ENCODE measurements at places on chromosomes 7 and 10.

DNA sequence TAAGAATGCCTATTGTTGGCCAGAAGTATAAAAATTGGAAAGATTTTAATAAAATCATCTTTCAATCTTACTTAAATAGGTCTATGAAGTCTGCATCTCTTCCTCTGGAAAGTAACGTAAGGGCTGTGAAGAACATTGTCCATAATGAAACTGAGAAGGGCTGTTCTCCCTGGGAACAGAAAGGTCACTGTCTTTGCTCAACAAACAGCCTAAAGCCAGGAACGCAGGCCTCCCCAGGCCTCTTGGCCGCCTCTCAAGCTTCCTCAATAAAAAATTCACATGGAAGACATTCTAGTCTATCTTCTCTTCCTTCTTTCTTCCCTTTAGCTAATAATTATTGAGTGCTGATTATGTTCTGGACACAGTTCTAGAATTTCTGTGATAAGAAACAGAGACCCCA is 9.1 kb upstream of the IDI2 start:
- no peak for DNase-seq

DNA sequence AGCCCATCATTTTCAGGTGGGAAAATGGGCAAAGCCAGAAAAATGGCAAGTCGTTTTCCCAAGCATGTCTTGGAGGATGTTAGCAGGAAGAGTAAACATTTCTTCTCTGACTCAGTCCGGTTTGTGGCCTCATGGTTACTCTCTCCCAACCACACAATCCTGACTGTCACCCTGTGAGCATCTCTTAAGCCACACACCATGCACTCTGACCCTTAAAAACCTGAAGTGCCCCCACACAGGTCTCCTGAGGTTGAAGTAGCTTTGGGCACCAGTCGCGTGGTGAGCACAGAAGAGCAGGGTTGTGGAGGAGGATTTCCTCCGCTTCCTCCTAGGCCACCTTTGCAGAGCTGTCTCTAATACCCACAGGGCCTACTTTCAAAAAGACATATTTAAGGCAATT is 387.3 kb upstream of the NPVF start:
- no peak for DNase-seq

- DNase-seq = no peak
Observed at GRCh38 chr7:151690606-151691005, 170.9 kb upstream of the RHEB start.

GRCh38 chr10:49394933-49395740 is 752 bp downstream of the DRGX start:
- DNase-seq = no peak

DNA sequence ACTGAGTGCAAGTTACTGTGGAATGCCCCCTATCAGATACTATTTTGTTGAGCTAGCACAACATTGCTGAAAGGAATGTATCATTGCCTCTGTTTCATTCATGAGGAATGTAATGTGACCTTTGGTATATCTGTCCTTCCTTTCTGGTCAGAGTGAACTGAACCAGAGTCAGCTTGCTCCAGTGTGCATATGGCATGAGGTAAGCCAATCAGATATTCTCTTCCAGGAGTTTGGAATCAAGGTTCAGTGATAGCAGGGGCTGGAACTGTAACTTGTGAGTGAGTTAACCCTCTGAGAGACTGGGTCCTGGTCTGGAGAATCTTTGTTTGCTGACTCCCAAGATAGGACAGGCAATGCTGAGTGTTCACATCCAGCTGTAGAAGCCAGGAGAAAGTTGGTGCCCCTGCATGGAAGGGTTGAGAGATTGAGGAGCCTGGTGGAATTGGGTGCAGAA is 45.3 kb upstream of the OSBPL3 start:
- no peak for DNase-seq

DNA sequence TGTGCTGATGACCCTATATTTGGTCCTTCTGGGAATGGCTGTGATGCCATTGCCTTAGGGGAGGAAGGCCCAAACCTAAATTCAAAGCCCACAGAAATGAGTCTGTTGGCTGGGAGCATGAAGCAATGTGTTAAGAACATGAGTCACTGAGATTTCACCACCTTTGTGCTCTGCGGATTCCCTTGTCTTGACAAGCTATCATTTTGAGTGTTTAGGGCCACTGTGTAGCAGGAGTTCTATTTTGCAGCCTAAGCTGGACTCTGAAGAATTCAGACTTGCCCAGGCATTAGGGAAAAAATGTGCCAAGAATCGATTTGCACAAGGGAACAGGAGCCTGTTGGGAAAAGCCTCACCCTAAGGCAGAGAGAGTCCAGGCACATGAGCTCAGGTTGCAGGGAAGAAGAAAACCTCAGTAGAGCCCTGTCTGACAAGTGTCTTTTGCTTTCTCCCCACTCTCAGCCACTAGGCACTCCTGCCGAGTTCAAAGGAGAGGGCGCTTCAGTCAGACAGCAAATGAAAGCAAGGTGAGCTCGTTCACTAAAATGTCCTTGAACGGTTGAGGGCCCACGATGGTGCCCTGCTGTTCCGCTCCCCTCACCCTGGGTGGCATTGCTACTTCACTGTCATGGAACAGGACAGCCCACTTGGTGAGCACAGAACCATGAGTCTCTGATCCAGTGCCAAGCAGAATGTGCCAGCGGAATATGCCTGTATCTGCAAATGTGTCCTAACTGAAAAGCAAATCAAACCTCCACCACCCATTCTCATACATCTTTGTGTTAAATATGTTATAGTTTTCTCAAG is 93.6 kb downstream of the PRLHR start:
- no peak for DNase-seq

DNA sequence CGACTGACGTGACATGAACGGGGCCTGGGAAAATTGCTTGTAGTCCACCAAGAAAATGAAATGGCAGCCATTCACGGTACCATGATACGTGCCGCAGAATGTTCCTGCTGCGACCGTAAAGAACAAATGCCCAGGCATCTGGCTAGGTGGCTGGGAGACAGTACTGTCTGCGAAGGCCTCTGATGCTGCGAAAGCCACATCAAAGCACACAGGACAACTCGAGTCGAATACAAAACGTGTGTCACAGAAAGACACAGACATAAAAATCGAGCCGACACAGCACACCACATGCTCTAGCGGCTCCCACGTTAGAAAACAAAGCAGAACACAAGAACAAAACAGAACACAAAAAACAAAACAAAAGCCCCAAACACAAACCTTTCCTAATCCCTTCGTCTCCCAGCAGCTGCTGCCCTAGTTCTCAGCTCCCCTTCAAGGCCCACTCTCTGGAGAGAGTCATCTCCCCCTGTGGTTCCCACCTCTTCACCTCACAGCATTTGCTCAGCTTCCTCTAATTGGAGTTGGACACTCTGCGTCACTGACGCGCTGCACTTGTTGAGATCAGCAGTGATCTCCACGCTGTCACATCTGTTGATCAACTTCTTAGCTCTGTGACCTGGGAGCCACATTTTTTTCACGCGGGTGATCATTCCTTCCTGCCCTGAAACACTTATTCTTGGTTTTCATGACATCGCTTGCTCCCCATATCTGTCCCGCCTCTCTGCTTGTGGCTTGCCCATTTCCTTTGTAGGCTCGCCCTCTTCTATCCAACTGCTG is 112.2 kb downstream of the CLEC2L start:
- DNase-seq = peak; percentile 64

All from T follicular helper cell (primary cell).